Cortex of kidney (tissue), 1 donor: ENCODE measurements at places on chromosomes 6 and 20.

DNA sequence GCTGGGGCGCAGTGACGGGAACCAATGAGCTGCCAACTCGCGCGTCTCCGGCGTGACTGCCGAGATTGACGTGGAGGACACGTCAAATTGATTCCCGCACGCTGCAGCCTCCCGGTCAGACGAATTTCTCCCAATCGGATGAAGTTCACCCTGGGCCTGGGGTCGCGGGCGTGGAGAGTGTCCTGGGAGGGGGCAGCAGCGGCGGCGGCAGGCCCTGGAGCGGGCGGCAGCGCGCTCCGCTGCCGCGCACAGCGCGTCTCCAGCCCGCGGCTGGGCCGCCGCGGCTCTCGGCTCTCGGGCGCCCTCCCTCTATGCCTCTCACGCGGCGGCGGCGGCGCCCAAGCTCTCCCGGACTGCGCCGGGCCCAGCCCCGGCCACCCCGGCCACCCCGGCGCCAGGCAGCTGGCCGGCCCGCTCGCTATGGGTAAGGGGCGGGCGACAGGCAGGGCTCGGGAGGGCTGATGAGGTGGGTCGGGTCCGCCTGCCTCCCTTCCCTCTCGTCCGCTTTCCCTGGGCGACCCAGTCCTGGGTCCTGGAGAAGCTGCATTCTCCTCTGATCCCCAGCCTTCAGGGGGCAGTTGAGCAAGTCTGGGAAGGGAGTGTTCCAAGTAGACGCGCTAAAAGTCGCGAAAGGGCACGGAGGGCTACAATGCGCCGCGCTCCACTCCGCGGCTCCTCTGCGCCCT lies at the start of gene PAX1:
Gene PAX1 (plus strand): TSS at position 90 of the 686 bp plus-strand sequence. CDS start 49 bp downstream, at position 139.
- no peak for DNase-seq

- no peak for DNase-seq
Measured at GRCh38 chr6:149024361-149024760, 277.5 kb downstream of the UST start.

DNA sequence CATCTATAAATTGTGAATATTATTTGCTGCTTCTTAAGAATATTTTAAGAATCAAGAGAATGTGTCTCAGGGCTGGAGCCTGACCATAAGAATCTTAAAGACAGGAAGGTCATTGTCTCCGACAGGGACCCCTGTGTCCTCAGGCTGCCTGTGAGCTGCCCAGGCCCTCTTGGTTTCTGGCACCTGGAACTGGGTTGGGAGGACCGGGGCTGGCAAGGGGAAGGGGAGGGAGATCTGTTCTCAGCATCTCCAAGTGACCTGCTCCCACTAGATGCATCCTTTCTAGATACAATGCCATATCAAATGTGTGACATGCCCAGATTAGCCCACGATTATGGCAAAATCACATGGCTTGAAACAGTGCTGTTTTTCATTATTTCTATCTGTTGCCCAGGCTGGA lies 110.5 kb downstream of the SCML4 start:
- no peak for DNase-seq

DNA sequence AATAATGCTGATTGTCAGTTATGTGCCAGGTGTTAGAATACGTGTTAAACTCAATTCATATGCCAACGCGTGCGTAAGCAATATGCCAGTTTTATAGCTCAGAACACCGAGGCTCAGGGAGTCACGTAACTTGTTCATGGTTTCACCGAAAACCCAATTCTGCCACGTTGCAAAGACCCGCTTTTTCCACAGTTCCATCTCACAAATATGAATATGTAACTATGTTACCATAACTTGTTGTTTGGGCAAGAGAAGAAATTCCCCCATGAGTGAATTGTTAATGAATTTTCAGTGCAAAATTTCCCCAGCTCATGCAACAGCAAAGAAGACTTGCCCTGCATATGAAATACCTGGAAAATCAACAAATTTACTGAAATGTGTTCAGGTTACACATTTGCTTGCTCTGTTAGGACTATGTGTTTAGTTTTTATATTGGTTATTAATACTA lies 30.1 kb downstream of the SF3B5 start:
- DNase-seq: no peak

GRCh38 chr20:13913131-13913530 lies 77.3 kb downstream of the SEL1L2 start:
- DNase-seq: no peak

DNA sequence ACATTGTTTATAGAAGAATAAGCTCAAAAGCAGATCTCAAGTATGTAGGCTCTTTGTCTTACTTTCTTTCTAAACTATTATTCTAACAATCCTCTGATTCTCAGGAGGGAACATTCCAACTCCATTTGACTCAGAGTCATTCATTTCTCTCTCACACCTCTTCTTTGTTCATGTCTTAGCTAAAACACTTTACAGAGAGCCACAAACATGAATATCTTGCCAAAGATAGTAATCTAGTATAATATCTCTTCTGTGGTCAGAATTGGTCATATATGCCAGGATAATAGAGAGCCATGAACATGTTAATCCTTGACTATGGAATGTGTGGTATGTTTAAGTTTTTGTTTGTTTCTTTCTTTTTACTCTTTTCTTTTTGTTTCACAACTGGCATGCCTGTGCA lies 456.0 kb upstream of the PTCHD4 start:
- no peak for DNase-seq

- no peak for DNase-seq
Measured at GRCh38 chr6:149484733-149485700, at the start of gene ZC3H12D. TSS of gene ZC3H12D (minus strand) at chr6:149485014. CDS start at chr6:149474543, 10,471 bp downstream.

- DNase-seq: no peak
Measured at GRCh38 chr6:18503593-18504231, 116.6 kb downstream of the RNF144B start.

- no peak for DNase-seq
Measured at GRCh38 chr6:81865712-81866111, 113.2 kb upstream of the TENT5A start.
